ENCODE measurements at places on chromosomes 2 and 18.

GRCh38 chr18:49717617-49718016 is 95.7 kb downstream of the ACAA2 start:
- no peak for DNase-seq

GRCh38 chr18:39380866-39381265 is 1815.3 kb upstream of the CELF4 start:
- DNase-seq: no peak

GRCh38 chr2:47457268-47457667 is 54.3 kb downstream of the MSH2 start:
- DNase-seq: no peak

GRCh38 chr2:68870215-68870614 is 982 bp downstream of the BMP10 start:
- DNase-seq: no peak

DNA sequence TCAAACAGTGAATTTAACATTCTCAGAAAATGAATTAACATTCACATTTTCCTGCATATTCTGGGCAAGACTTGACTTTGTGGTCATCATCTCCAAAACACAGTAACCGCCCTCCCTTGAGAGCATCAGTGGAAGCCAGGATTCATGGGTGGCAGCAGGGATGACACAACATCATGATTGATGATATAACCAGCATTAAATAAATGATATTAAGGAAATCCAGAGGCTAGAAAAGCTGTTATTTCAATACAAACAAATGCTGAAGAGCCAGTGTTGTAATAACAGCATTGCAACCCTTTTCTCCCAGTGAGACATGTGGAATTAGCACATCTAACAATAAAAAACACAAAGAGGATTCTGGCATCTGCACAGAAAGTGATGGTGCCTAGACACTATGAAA is 41.1 kb downstream of the CDC42EP3 start:
- DNase-seq: no peak

GRCh38 chr2:218814540-218815243 is 16.9 kb downstream of the PRKAG3 start:
- DNase-seq: no peak

- no peak for DNase-seq
Measured at GRCh38 chr2:104734937-104735586, 118.9 kb upstream of the POU3F3 start.

DNA sequence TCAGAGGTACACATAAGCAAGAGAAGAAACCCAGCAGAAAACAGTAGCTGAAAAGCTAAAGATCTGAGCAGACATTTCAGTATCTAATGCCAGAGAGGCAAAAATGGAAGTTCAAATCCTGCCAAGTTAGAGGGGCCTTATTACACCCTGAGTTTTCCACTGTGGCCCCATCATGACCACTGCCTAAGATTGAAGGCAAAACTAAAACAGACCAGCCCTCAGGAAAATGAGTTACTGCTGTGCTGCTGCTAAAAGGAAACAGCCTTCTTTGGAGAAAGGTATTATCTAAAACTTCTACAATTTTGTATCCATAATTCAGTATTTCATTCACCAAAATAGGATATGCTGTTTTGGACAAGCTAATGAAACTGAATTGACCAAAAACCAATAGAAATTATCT is 16.8 kb downstream of the PPP1CB start:
- no peak for DNase-seq

DNA sequence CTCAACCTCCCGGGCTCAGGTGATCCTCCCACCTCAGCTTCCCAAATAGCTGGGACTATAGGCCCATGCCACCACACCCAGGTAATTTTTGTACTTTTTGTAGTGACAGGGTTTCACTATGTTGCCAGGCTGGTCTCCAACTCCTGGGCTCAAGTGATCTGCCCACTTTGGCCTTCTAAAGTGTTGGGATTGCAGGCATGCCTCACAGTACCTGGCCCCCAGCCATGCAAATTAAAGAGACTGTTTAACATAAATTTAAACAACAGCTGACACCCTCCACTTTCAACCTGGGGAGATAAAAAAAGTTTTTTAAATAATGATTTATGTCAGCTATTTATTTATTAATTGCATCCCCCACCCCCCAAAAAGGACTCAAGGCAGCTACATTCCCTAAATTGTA is 234.7 kb downstream of the CCDC178 start:
- DNase-seq: no peak

DNA sequence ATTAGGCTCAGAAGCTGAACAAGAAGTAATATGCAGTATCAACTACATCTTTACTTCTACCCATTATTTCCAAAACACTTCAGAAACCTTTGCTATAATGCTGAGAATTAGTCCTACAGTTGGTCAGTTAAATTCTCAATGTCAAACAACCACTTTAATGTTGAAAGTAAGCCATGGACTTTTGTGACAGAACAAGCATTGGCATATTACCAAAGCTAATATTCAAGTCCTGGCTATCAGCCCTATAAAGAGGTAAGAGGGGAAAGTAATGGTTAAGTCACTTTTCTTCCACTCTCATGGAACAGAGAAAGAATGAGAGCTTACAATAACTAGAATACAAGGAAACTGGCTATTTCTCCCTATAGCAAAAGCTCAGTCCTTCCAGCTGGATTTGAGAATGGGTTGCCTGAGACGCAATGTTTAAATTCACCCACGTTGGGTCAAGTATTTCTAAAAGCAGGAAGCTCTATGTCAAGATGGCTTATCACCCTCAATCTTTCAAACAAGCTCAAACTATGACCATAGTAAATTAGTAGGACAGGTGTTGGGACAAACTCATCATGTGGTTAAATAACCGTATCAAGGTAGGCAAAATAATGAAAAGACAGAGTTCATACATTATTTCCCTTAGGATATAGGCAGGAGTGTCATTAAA is 31.4 kb upstream of the MFSD6 start:
- no peak for DNase-seq

GRCh38 chr18:49858309-49859020 is 45.1 kb upstream of the ACAA2 start:
- DNase-seq: peak; percentile 8

DNA sequence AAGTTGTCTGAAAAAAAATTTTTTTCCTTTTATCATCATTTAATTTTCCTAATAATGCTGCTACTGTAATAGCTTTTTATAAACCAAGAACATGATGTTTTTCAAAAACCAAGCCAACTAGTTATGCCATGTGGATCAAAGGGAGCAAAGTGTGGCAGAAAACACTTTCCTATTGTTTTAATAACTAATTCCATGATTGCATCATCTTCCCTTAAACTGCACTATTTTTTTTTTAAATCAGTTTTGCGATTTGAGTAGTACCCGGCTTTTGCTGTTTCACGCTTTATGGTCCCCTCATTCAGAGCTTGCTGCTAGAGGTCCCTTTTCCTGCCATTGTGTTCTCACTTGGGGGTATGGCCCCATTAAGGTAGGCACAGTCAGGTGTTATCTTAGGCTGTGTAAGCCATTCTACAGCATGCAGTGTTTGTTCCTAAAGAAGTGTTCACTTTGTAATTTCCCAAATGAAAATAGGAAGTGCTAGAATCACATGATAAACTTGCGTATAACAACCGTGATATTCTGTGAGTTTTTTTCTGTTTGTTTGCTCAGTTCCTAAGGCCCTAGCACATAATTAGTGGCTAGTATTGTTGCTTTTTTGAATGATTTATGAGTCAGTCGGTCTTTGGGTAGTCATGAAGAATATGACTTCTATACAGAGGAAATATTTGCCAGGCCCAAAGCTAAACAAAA is 225.8 kb downstream of the PTGR3 start:
- no peak for DNase-seq

GRCh38 chr2:21690005-21690404 is 566.2 kb downstream of the TDRD15 start:
- no peak for DNase-seq

- no peak for DNase-seq
Measured at GRCh38 chr2:31269087-31269486, 35.1 kb downstream of the EHD3 start.

DNA sequence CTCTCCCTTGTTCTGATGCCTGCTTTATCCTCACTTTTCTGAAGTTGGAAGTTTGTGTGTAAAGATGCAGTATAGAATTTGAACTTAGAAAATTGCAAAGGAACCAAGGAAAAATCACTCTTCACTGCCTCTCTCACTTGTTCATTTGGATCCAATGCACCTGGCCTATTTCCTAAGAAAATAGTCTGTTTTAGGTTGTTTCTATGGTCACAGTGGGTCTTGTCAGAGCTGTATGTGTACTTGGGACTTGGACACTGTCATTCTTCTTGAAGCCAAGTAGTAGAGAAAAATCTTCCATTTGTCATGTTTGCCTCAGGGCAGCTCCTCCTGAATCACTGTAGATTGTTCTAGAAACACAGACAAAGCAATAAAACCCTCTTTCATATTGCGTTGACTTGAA is 80.3 kb upstream of the SESTD1 start:
- no peak for DNase-seq

DNA sequence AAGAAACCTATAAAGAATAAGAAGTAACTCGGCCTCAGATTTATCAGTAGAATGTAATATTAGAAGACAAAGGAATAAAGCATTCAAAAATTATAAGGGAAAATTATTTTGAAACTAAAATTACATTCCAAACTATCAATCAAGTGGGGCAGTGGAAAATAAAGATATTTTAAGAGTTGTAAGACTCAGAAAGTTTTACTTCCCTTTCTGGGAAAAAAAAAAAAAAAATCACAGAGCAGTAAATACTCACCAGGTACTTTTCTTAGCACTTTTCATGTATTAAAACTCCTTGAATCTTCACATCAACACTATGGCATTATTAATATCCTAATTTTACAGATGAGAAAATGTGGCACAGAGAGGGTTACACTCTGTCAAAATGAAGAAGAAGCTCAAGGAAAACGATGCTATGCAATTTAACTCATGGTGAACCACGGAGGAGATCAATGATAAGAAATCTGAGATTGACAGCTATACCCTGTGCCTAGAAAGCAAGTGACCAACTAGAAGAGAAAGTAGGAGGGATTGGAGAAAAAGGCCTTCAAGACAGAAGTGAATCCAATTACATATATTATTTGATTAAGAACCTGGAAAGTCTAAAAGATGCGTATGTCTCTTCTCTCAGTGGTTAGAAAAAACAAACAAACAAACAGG is 238.9 kb upstream of the ID2 start:
- DNase-seq: no peak

GRCh38 chr18:9221040-9221439 is 84.5 kb downstream of the ANKRD12 start:
- DNase-seq: no peak

DNA sequence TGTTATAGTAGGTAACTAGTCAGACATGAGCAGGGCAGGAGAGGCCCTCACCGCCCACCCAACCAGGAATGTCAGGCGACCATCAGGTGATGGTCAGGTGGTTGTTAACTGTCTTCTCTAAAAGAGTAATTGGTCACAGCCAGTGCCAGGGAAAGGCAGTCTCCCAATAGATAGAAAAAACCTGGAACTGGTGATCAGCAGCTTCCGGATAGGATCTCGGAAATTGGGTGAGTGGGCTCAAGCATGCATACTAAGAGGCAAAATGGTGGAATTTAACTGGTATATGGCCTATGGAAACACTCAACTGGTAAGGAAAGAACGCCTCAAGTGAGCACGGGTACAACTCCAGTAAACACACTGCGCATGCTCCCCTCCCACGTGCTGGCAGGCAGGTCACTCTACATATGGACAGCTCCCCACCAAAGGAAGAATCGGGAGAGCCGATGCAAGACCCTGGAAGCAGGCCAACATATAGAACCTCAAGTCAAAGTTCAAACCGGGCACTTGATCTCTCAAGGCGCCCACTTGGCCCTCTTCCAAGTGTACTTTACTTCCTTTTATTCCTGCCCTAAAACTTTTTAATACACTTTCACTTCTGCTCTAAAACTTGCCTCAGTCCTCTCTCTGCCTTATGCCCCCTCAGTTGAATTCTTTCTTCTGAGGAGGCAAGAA is 43.5 kb upstream of the TMEM131 start:
- no peak for DNase-seq

DNA sequence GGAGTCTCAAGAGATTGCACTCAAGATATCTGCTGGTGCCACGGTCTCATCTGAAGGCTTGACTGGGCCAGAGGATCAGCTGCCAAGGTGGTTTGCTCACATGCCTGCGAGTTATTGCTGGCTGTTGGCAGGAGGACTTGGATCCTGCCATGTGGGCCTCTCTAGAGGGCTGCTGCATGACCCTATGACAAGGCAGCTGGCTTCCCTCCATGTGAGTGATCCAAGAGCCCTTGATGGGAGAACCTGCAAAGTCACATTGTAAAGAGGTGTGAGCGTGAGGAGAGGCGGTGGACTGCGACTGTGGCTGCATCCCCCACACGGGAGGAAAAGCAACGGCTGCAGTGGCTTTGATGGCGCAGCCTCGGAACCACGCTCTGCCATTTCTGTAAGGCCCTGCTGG is 4.0 kb upstream of the ALLC start:
- no peak for DNase-seq

GRCh38 chr18:44541159-44541558 is 139.5 kb upstream of the SETBP1 start:
- no peak for DNase-seq
